Right renal cortex interstitium (tissue), 3 donors: ENCODE measurements at places on chromosomes 6 and 20.

DNA sequence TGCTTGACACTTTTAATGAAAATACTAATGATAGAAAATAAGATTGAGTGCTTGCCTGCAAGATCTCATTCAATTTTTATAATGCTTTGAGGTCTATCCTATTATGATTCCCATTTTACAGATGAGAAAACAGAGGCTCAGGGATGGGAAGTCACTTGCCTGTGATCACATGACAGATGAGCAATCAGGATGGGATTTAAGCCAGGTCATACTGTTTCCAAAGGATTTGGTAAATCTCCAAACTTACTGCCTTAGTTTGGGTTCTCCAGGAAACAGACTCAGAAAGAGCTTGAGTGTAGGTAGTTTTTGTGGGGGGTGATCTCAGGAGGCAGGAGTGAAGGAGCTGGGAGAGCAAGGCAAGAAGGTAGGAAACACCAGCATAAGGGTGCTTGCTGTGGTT is 456.3 kb downstream of the MAFB start:
- DNase-seq = no peak

- DNase-seq = no peak
Measured at GRCh38 chr20:10718661-10719060, 44.9 kb upstream of the JAG1 start.

- DNase-seq = no peak
Measured at GRCh38 chr6:127069659-127070279, 48.7 kb upstream of the RSPO3 start.

DNA sequence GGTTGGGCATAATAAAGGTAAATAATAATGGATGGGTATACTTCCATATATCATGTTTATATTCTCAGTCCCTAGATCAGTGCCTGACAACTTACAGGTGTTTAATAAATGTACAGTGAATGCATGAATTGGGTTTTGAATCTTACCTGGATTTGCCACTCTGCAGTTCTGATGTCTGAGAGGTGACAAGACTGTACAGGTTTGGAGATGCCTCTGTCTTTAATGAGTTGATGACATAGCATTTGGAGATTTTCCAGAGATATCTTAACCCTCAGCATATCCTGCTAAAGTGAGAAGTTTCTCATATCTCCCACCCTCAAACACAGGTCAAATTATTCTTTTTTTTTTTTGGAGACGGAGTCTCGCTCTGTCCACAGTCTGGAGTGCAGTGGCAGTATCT is 2.2 kb downstream of the ANKS1A start:
- DNase-seq = no peak

GRCh38 chr6:136751522-136751956 is 40.7 kb downstream of the MAP3K5 start:
- DNase-seq = no peak

DNA sequence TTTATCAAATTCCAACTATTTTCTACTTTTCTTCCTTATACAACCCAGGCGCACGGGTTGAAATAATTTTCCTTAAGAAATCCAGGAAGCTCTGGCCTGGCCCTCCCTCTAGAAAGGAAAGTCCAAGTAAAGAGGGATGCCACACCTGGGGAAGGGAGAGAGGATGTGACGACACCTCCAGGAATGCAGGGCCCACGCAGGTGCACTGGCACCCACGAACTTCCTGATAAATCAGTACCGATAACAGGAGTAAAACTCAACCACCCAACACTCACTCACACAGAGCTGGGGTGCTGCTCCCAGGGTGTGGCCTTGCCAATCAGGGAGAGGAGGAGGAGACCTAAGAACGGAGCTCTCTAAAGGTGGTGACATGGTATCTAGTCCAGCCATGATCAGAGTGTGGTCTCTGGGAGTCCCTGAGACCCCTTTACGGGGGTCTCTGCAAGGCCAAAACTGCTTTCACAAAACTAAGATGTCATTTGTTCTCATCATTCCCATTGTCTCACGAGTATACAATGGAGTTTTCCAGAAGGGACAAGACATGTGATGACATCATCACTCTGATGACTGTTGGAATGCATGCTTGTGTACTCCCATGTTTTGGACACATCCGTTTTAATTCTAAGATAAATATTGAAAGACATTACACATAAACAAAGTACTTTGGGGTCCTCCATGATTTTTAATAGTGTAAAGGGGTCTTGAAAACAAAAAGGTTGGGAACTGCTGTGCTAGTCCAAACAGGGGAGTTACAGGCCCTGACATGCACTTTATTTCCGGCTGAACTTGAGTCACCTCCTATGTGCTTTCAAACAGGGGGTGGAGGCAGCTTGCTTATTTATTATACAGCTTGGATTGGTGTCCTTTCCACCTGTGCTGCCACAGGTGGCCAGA is 2.2 kb upstream of the PARD6B start:
- no peak for DNase-seq

- no peak for DNase-seq
Measured at GRCh38 chr6:46392294-46392693, 99.0 kb downstream of the RCAN2 start.

- no peak for DNase-seq
Measured at GRCh38 chr6:9095137-9095536, 659.8 kb upstream of the SLC35B3 start.

- DNase-seq = no peak
Measured at GRCh38 chr6:34484899-34485298, 19.0 kb downstream of the PACSIN1 start.

DNA sequence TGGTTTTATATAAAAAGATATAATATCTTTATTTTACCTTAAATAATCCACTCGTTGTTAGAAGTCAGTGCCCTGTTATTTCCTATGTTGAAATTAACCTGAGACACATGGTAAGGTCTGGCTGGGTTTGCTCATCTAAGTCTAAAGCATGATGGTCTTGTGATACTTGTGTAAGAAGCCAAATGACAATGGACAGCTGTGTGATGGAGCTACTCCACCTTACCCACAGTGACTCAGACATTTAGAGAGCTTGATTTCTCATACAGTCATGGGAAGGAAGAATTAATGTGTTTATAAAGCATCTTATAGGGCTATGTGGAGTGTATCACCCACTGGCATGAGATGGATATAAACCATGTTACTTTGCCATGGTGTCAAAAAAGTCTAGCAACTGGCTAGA is 11.7 kb downstream of the CTCFL start:
- DNase-seq = no peak

DNA sequence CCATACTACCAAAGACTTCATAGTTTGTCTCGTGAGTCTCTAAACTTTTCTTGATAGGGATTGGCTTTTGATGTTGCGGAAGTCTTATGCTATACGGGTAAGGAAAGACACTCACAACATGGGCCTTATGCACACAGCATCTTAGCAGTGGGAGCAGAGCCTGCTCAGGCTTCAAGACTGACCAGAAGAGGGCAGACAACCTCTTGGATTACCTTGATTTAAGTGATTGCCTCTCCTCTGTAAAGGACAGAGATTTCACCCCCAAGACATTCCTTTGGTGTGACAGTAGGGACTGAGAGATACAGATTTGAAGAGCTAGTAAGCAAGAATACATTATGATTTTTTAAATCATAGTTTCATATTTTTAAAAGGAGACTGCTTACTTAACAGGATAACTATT is 71.0 kb upstream of the SAMD3 start:
- no peak for DNase-seq

- no peak for DNase-seq
Measured at GRCh38 chr20:23063581-23063980, 14.1 kb upstream of the THBD start.
